Body of pancreas (tissue), 4 donors: ENCODE measurements at places on chromosomes 3 and 15. TPM values are rescaled to one million over a fixed set of nuclear protein-coding genes. Genes with fewer than 3 reads are reported as not detected.
A peak's percentile ranks its signal among the peaks of the same experiment; 100 is the strongest.

- no peak for DNase-seq
These were observed 1.8 kb downstream of the ITIH1 start for GRCh38 chr3:52779011-52779836.

- DNase-seq: no peak
These were observed 81.2 kb downstream of the FBXL22 start for GRCh38 chr15:63678393-63678792.

- no peak for DNase-seq
These were observed 13.8 kb upstream of the MUSTN1 start for GRCh38 chr3:52848617-52849016.

The PIERCE2 gene
- 2.0 TPM for total RNA-seq

DNA sequence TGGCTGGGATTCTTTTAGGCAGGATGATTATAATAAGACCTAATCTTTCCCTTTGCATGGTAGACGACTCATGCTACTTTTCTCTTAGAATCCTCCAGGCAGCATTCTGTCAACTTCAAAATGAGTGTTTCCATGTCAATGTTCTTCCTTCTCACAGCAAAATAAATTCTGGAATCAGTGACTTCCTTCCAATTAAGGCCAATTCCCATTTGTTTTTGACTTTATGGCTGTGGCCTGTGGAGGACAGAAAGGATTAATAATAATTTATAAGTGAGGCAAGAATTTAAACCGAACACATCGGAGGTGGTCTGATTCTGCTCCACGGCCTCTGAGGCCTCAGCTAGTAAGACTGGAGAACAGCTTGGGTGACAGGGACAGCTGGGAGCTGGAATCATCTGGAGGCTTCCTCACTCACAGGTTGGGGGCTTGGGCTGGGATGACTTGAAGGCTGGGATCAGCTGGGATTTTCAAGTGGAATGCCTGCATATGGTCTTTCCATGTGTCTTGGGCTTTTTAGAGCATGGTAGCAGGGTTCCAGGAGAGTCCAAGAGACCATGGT lies 241.8 kb upstream of the MCTP2 start:
- DNase-seq: no peak

DNA sequence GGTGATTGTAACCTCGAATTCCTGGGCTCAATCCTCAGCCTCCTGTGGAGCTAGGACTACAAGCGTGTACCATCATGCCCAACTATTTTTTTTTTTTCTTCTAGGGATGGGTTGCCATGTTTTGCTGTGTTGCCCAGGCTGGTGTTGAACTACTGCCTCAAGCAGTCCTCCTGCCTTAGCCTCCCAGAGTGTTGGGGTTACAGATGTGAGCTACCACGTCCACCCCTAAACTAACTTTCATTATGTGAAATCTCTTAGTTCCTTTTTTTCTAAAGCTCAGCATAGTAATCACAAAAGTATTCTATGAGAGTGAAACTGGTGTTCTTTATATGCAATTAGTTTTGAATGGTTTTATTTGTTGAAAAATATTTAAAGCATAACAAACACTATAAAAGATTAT lies 92.1 kb downstream of the XRN1 start:
- no peak for DNase-seq

- no peak for DNase-seq
These were observed 361.1 kb upstream of the CDIN1 start for GRCh38 chr15:36218322-36218721.

The LCTL gene
- total RNA-seq: not detected

GRCh38 chr3:56102032-56102431 lies 366.2 kb downstream of the ERC2 start:
- no peak for DNase-seq

DNA sequence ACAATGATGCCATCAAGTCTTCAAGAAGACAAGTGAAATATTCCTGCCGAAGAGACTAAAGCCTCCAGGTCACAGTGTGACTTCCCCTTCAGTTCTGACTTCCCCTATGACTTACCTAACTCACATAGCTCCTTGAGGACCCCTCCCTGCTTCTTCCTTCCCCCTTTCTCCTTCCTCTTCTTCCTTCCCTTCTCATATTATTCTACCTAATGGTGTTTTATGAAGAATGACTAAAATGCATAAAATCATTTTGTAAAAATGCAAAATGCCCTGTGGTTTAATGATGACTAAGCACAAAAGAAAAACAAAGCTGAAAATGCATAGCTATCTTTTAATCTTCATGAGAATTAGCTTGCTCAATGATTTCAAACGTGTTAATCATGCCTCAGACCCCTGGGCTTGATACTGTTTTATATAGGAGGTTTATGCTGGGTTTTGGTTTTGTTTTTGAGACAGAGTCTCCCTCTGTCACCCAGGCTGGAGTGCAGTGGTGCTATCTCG lies 26.1 kb upstream of the TM4SF4 start:
- DNase-seq: no peak

- DNase-seq: no peak
These were observed 33.1 kb downstream of the NIPA2 start for GRCh38 chr15:22871481-22872086.

- no peak for DNase-seq
These were observed 6.8 kb upstream of the MESP2 start for GRCh38 chr15:89769366-89769765.

The SLC22A13 gene
- 0.52 TPM for total RNA-seq

- DNase-seq: no peak
These were observed 14.6 kb upstream of the GRIP2 start for GRCh38 chr3:14554715-14555114.

DNA sequence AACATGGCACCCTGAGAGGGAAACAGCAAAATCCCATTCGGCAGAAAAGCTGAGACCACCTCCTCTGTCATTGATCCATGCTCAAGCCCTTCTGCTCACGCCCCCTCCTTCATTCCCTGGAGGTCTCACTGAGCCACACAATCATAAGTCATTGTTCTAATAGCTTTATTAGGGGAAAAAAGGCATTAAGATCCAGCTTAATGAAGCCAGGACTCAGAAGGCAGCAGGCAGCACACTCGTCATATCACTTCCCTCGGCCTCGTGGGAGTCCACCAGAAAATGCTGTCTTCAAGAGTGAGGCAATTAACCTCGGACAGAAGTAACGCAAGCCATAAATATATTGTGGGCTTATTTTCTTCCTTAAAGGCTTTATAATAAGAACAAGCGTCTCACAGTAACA lies 153.9 kb upstream of the PPP2R3A start:
- DNase-seq: no peak

DNA sequence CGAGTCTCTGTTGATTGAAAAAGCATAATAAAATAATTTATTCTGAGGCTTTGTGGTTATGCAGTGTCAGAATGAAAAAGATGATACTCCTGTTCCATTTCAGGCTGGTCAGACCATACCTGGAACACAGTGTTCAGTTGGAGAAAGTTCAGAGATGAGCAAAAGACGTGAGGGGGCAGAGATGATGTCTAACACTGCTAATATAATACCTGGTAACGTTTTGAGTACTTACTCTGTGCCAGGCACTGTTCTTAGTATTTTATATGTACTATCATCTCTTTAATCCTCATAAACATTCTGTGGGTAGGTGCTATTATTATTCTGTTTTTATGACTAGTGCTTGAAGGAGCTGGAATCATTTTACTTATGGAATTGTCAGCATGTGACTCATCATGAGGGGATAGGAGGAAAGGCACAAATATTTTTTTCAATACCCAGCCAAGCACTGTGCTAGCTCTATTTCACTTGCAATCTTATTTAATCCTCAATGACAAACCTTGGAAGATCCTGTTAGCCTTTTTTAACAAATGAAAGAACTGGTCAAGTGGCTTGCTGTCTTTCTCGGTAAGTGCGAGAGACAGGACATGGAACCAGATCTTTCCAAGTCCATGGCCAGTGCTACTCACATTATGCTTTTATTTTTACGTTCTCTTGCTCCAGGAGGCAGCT lies 31.8 kb downstream of the IQGAP1 start:
- DNase-seq: no peak

DNA sequence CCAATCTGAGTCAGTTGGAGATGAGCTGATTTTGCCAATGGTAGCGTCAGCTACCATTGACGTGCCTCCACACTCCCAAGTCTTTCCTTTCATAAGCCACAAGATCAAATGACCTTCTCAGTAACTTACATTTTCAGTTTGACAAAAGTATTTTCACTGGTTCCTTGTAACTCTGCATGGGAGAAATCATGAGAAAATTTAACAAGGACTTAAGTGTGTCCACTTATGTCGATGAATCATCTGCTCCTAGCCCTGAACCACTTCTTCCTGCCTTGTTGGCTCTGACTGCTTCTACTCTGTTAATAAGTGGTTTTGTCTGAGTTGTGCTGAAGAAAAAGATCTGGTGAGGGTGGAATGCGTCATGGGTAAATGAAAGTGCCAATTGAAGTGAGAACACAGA lies 101.2 kb downstream of the NFKBIZ start:
- DNase-seq: no peak

GRCh38 chr3:122515870-122516269 lies 1.1 kb upstream of the KPNA1 start:
- no peak for DNase-seq

The CCDC71 gene
- 15.5 TPM for total RNA-seq

DNA sequence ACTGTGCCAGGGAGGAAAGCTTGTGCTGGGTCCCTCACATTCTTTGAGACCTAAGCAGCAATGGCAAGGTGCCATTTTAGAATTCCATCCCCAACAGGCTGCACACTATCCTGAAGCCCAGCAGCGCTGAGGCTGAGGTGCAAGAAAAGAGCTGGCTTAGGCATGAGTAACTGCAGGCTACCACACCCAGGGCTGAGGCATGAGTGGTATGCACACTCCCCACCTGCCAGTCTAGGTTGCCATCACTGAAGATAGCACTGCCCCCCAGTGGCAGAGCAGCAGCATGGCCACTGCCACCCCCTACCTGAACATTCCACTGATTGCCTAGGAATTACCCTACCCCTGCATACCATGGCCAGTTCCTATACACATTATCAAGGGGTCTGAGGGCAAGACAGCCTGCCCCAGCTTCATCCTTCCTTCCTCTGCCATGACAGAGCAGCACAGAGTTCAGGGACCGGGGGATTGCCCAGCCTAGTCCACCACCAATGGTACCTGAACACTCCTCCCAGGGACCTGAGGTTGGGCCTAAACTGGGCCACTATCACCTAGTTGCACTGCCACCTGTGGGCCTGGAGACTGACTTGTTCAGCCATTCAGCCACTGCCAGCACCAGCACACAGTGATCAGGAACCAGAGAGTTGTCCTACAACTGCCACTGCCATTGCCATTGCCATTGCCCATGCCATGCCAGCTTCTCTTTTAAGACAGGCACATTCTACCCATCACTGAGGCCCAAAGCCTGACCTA lies 129.8 kb downstream of the SATB1 start:
- DNase-seq: peak; percentile 45

DNA sequence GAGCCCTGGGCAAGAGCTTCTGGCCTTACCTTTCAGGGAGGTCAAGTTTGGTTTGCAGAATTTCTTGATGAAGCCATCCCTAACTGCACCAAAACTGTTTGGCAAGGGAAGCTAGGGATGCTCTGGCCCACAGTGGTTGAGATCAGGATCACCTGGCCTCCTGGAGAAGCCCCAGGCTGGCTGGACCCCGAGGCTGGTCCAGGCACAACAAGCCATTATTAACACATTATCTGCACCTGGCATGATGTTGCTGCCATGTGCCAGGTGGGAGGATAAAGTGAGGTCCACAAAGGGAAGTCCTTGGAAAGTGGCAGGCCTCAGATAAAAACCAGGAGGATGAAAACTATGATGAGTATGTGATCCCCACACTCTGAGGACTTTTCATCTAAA lies 35.9 kb upstream of the DUSP7 start:
- no peak for DNase-seq

DNA sequence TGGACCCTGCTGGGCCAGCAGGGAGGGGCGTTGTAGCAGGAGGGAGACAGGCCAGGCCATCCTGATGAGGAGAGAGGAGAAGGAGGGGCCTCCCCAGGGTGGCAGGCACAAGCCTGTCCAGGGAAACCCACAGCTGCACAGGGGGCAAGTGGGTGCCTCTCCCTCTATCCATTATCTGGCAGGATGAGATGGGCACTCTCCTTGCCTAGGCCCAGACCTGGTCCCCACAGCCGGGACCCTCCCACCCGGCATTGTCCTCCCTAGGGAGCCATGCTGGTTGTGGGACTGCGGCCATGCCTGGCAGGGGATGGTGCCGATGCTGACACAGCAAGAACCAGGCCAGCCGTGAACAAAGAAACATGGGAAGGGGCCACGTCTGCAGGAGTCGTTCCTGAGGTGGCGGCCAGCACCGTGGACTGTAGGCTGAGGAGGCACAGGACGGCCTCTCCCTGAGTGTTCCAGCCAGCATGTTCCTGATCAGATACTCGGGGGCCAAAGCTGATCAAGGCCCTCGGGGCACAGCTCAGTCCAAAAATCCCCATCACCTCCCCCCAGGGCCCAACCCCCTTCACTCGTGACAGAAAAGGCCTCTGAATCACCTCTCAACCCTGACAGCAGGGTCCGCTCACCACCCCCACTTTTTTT lies 19.2 kb upstream of the CYP11A1 start:
- no peak for DNase-seq

- no peak for DNase-seq
These were observed 481.7 kb downstream of the MAGI1 start for GRCh38 chr3:65556934-65557577.

- no peak for DNase-seq
These were observed 56.8 kb downstream of the CMSS1 start for GRCh38 chr3:99874237-99875002.

DNA sequence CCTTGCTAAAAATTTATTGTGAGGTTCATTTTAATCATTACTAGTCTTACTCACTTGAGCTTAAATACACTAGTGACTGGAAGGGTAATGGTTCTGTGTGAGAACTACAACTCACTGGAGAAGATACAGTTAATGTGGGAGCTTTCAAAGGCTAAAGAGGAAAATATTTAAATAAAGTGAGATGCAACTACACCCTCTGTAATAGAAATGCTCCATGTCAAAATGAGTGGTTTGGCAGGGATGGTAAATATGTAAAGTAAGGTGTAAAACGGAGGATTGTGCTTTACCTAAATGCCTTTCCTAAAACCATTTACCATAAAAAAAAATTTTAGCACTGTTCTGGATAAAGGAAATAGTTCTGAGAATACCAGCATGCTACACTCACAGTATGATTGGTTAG lies 15.3 kb downstream of the LRRC57 start:
- DNase-seq: no peak

DNA sequence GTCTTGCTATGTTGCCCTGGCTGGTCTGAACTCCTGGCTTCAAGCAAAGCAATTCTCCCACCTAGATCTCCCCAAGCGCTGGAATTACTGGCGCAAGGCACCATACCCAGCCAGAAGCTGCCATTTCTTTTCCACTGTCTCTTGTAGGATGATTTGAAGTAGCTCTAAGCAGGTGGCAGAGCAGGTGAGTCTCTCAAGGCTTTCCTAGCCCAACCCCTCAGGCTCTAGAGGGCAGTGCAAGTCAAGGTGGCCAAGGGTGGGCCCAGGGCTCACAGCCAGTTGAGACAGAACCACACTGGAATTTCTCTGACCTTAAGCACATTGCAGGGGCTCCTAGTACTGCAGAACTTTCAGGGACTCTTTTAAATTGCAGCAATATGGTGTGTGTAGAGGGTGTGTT lies 15.6 kb upstream of the DAG1 start:
- peak; percentile 71 for DNase-seq

GRCh38 chr15:61794276-61794675 lies 266.0 kb downstream of the VPS13C start:
- DNase-seq: no peak

- DNase-seq: no peak
These were observed 69.6 kb downstream of the ASB7 start for GRCh38 chr15:100671858-100672543.

The SLC9C1 gene
- total RNA-seq: not detected

The DHFR2 gene
- 6.2 TPM for total RNA-seq

The SLC6A11 gene
- total RNA-seq: 0.52 TPM
